ENCODE measurements at places on chromosomes 1 and 21.

DNA sequence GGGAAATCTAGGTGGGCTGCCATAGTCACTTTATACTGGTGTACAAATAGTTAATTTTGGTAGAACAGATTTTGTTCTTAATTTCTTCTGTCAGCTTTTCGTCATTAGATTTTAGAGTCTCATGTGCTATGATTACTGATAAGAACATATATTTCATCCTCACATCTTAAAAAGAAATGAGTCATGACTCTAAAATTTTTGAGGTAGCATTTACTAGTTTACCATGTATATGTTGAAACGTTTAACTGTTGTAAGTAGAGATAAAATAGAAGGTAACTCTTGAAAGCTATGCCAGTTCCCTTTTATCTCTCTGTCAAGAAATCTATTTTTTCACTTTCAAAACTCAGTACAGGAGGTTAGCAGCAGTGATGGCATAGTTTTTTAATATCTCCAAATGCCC is 53.4 kb downstream of the KLHL20 start:
- DNase-seq = no peak

GRCh38 chr1:50279622-50280330 is 143.5 kb downstream of the DMRTA2 start:
- DNase-seq = no peak

GRCh38 chr1:111690306-111690617 is 48.9 kb downstream of the INKA2 start:
- peak; percentile 47 for DNase-seq

- DNase-seq = no peak
These were observed 1.8 kb downstream of the ELAPOR1 start for GRCh38 chr1:109115685-109116084.

GRCh38 chr1:40352126-40352525 is 21.4 kb upstream of the SMAP2 start:
- no peak for DNase-seq
